Dermis blood vessel endothelial cell (primary cell): ENCODE measurements at places on chromosomes 5 and 9. TPM values are rescaled to one million over a fixed set of nuclear protein-coding genes. Genes with fewer than 3 reads are reported as not detected.
A peak's percentile ranks its signal among the peaks of the same experiment; 100 is the strongest.

DNA sequence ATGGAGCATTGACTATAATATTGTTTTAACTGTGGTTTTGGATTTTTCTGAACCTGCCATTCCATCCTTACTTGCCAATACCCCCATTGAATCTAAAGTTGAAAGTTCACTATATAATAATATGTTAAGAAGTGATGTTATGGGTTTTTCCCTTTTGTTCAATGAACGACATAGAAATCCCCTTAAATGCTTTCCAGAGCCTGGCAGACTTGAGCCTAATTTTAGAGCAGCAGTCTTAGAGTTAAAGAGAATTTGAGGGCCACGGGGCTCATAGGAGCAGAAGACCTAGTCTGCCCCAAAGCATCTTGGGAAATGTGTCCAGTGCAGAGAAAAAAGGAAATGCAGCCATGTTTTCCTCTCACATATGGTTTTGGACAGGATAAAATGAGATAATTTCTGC, 146.1 kb upstream of the SLC44A1 start:
- no peak for DNase-seq

DNA sequence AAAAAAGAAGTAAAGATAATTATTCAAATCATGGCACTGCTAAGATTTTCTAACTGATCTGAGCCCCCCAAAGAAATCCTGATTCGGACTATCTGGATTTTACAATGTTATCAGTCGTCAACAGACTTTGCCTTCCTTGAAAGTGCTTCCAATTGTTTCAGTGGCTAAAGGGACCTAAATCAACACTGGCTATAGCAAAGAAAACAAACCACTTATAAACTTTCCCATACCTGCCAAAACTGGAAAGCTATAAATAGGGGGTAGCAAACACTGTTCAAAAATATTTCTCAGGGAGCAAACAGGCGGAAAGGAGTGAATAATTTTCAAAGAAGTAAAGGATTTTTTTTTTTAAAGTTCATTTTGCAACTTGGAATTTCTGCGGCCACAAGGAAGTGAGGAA, 105.6 kb upstream of the LIFR start:
- peak; percentile 59 for DNase-seq

DNA sequence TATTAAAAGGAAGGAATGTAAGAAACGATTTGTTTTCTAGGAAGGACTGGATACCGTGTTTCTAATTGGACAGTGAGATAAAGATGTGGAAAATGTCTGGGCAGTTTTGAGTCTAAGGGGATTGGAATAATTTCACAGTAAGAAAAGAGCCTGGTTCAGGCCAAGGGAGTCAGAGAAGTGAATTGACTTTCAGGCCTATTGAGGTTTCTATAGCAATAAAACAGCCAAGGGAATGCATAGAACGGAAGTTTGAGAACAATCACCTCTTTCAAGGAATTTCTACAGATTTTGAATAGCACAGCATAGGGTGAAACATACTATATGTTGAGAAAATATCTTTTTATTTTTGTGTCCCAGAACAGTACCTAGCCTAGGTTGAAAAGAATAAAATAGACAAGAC, 271.6 kb upstream of the TRPM3 start:
- DNase-seq: no peak

GRCh38 chr9:129223551-129224208, 45.6 kb upstream of the IER5L start:
- no peak for DNase-seq

DNA sequence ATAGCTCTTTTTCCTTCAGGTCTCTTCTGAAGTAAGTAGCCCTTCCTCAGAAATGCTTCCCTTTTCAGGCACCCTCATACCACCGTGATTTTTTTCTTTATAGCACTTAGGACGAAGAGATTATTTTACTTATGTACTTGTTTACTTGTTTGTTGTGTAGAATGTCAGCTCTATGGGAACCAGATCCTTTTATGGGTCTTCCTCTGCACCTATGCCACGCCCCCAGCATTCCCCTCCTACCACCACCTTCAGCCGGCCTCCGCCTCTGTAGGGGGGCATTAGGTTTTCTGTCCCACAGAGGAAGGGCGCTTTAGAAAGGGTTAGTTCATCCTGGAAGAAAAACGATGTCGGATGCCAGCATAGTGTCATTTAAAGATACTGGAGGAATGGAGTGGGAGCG, 1.8 kb downstream of the CDKN2B-AS1 start:
- no peak for DNase-seq

DNA sequence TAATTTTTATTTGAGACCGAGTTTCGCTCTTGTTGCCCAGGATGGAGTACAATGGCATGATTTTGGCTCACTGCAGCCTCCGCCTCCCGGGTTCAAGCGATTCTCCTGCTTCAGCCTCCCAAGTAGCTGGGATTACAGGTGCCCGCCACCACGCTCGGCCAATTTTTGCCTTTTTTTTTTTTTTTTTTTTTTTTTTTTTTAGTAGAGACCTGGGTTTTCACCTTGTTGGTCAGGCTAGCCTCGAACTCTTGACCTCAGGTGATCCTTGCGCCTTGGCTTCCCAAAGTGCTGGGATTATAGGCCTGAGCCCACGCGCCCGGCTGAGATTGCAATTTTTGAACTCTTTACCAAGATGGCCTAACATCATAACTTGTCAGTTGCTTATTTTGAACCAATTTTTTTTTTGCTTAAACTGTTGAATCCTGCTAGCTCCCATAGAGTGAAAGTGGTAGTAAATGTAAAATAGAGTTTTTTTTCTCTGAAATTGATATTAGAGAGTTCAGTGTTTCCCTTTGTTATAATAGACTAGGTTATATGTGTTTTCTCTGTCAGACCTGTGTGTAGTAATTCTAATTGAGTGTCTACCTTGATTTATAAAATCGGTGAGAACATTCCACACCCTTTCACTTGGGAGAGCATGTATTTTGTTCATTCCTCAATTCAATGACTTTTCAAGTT, 3.8 kb downstream of the GPBP1 start:
- no peak for DNase-seq

DNA sequence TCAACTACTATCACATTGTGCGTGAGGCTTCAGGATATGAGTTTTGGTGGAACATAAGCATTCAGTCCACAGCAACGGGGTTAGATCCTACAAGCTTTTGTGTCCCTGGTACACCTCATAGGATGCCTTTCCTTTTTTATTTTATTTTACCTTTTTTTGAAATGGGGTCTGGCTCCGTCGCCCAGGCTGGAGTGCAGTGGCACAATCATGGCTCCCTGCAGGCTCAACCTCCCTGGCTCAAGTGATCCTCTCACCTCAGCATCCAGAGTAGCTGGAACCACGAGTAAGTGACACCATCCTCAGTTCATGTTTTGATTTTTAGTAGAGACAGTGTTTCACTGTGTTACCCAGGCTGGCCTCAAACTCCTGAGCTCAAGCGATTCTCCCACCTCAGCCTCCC, 86.0 kb upstream of the RAI14 start:
- DNase-seq: no peak

DNA sequence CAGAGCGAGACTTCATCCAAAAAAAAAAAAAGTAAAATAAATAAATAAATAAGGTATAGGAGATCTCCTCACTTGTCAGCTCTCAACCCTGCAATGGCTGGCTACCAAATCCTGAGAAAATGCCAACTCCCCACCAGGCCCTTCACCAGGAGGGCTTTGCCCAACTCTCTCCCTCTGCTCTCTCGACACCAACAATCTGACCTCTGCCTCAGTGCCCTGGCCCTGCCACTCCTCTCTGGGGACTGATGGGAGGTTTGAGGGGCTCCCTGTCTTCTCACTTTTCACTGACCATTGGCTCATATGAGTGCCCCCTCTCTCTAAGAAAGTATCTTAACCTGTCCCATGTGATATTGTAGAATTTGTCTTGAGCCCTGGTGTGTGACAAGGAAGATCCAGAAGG, 52.6 kb upstream of the SH3PXD2B start:
- DNase-seq: no peak

GRCh38 chr5:151014680-151015343, 5.6 kb upstream of the GPX3 start:
- DNase-seq: no peak

DNA sequence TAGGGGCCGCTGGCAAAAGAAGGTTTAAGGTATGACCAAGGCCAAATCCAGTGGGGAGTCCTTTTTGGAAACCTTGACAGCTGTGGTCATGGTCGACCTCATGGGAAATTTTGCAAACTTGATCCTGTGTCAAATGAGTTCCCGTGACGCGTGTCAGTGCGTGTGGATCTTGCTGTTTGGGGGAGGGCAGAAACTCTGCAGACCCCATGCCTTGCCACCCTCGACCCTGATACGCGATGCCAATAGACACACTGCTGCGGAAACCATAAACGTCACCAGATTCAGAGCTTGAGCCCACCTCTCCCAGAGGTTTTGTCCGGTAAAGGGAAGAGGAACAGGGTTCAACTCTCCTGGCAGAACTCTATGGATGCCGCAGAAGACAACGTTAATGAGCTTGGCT, 104.7 kb downstream of the ADAMTS2 start:
- DNase-seq: no peak

- DNase-seq: no peak
Observed at GRCh38 chr9:128434340-128434739, 13.7 kb downstream of the CERCAM start.

- no peak for DNase-seq
Observed at GRCh38 chr5:68134033-68134668, 81.4 kb upstream of the PIK3R1 start.

- peak; percentile 35 for DNase-seq
Observed at GRCh38 chr5:168681556-168682183, 102.5 kb upstream of the PANK3 start.

DNA sequence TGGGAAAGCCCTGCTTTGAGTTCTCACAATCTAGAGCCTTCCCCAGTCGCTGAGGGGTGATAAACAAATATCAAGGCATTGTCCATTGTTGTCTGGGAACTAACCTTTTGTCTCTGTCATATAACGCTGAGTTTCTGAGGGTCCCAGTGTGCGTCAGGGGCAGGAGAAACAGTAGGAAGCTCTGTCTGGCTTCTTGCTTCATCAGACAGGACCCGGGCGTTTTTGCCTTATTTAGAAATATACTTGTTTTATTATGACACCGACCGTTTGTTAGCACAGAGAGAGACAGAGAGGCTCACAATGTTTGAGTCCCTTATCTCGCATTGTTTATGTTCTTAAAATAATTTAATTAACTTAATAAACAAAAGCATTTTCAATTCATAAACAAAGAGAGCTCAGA, 204.9 kb upstream of the GAS1 start:
- no peak for DNase-seq

GRCh38 chr9:125950880-125951471, 203.8 kb downstream of the PBX3 start:
- no peak for DNase-seq

DNA sequence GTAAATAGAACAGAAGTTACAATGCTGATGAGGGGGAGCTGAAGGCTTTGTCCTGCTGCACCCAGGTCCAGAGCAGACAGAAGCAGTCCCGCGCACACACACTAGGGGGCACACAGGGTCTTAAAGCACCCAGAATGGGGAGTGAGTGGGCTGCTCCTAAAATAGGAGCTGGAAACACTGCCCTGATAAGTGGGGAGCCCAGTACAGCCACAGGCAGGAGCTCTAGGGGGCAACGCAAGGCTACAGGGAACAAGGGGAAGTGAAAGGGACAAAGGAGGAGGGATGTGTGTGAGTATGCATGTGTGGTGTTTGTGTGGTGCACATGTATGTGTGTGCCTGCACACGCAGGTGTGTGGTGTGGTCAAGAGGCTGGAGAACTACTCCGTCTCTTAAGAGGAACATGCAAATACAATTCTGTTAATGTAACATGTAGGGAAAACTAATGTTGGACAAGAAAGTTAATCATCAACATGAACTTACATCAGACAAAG, 191.5 kb downstream of the ROR2 start:
- peak; percentile 53 for DNase-seq

- DNase-seq: peak; percentile 14
Observed at GRCh38 chr9:16442622-16443021, 427.8 kb downstream of the BNC2 start.

DNA sequence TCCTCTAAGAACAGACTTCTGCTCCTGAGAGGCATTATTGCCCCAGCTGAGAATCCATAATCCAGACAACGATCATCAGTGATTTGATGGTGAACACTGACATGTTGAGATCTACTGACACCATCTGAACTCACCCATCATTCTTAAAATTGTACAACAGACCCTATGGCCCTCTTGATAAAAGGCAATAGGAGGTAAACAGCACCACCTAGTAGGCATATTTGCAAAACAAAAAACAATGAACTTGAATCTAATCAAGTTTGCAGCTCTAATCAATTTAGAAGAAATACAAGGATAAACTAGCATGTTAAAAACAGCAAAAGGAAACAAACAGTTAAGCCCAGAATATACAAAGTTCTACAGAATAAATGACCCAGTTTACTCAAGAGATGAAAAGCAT, 89.6 kb downstream of the SFXN1 start:
- no peak for DNase-seq

Gene HARS2
- 31.5 and 32.3 TPM in 2 replicates for total RNA-seq

Gene TMEM252
- 0.51 TPM in 1 of 2 replicates, not detected in the other for total RNA-seq

Gene FAM78A
- total RNA-seq: 9.9 and 12.4 TPM in 2 replicates

Gene OLFM1
- total RNA-seq: 6.5 and 17.2 TPM in 2 replicates

Gene OMD
- total RNA-seq: under 0.01 and 0.23 TPM in 2 replicates

Gene KCNMB1
- not detected in 2 replicates for total RNA-seq

Gene MEIKIN
- total RNA-seq: not detected in 2 replicates

Gene FREM1
- total RNA-seq: under 0.01 TPM in 1 of 2 replicates, not detected in the other

Gene OR1J2
- not detected in 2 replicates for total RNA-seq
